ENCODE measurements at places on chromosomes 12 and 14.

GRCh38 chr14:67491741-67492507, 3.4 kb upstream of the TMEM229B start:
- DNase-seq = no peak

DNA sequence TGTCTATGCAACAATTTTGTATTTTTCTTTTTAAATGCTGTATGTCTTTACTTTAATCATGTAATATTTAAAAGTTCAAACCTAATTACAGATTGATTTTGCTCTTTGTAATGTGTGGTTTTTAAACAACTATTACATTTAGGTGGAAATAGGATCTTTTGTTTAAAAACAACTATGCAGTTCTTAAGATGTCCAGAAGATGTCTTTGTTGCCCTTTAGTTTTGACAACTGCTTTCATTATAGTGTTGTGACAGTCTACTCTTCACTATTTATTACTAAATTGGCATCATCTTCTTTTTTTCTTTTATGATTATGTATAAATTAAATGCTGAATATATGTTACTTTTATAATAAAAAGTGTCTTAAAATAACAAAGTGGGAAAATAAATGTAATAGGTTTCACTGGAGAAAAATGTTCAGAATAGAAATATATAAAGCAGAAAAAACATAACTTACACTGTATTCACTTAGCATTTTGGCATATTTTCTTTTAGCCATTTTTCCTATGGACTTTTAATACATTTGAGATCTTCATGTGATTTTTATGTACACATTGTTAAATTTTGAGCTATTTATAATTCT, 27.1 kb upstream of the PCNX4 start:
- DNase-seq = peak; percentile 15

GRCh38 chr12:25988505-25988904, 30.0 kb downstream of the RASSF8 start:
- DNase-seq = no peak

- DNase-seq = no peak
Measured at GRCh38 chr14:92026548-92027190, 13.2 kb downstream of the TRIP11 start.

- no peak for DNase-seq
Measured at GRCh38 chr14:70018230-70018629, 139.0 kb downstream of the SMOC1 start.

DNA sequence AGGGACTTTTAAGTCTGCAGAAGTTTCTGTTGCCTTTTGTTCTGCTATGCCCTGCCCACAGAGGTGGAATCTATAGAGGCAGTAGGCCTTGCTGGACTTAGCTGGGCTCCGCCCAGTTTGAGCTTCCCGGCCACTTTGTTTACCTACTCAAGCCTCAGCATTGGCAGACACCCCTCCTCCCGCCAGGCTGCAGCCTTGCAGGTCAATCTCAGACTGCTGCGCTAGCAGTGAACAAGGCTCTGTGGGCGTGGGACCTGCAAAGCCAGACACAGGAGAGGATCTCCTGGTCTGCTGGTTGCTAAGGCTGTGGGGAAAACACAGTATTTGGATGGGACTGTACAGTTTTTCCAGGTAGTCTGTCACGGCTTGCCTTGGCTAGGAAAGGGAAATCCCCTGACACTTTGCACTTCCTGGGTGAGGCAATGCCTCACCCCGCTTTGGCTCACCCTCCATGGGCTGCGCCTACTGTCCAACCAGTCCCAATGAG, 43.7 kb downstream of the CCDC59 start:
- DNase-seq = no peak

GRCh38 chr14:102074415-102074964, 12.4 kb downstream of the HSP90AA1 start:
- DNase-seq = no peak
